ENCODE measurements at places on chromosomes 5 and 9.

DNA sequence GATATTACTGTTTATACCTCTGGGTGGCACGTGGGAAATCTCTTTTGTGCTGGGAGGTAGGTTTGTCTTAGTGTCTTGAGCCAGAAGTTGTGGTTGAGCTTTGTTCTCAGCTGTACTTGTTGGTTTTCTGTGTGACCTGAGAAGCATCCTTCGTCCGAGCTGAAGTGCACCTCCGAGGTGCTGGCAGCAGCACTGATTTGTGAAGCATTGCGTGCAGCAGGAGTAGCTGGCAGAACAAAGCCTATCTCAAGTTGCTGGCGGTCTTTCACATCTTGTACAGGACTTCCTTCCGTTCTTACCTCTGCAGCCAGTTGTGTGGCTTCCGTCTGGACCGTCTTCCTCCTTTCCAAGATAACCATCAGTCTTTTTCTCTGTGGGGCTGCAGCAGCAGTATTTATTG is 4.3 kb downstream of the PRRC2B start:
- no peak for DNase-seq
- no peaks in the 10 kb centered on the region for H3K27me3 ChIP-seq
- peak overlapping the region; percentile 96 for H3K27ac ChIP-seq
- H3K4me3 ChIP-seq = peak overlapping the region; percentile 7

- no peak overlapping the region for H3K27ac ChIP-seq
- no peaks in the 10 kb centered on the region for H3K36me3 ChIP-seq
- DNase-seq = no peak
- no peak overlapping the region for H3K4me3 ChIP-seq
These were observed 388.5 kb downstream of the PSAT1 start for GRCh38 chr9:78685471-78685870.

- no peak for DNase-seq
- H3K27ac ChIP-seq = no peak overlapping the region
- no peak overlapping the region for H3K4me3 ChIP-seq
- H3K36me3 ChIP-seq = no peaks in the 10 kb centered on the region
- no peaks in the 10 kb centered on the region for H3K4me1 ChIP-seq
These were observed 33.1 kb downstream of the RASA1 start for GRCh38 chr5:87300744-87301143.

DNA sequence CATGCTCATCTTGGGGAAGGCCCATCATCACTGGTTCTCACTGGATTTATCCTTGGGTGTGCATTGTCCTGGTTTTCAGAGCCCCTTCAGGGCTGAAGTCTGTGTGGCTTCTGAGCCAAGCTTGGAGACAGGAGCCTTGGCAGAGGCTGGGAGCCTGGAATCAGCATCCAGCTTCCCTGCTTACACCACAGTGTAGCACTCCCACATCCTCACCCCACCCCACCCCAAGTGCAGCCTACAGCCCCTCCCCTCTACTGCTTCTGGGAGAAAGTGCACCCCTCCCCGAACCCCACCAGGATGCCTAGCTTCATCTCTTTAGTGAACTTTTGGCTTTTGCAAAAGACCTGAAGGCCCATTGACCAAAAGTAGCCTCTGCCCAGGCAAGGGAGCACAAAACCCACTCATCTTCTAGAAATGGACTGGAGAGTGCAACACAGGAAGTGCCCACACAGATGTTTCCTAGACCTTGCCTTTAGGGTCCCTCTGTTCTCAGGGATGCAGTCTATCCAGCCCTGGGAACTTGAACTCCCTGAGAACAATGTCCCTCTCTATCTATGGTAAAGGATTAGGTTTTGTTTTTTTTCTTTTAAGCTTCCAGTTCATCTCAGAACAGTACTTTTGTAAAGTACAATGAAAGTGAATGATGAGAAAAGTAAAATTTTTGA is 189.7 kb downstream of the PALM2AKAP2 start:
- H3K4me3 ChIP-seq = no peak overlapping the region
- peaks cover 4% of the 10 kb centered on the region for H3K4me1 ChIP-seq
- H3K27ac ChIP-seq = peak overlapping the region; percentile 32

GRCh38 chr5:3837506-3837905 is 241.9 kb downstream of the IRX1 start:
- H3K4me1 ChIP-seq = no peaks in the 10 kb centered on the region
- no peak overlapping the region for H3K4me3 ChIP-seq
- H3K36me3 ChIP-seq = no peaks in the 10 kb centered on the region
- DNase-seq = no peak

GRCh38 chr5:177373806-177374205 is 10.4 kb upstream of the SLC34A1 start:
- H3K36me3 ChIP-seq = no peaks in the 10 kb centered on the region
- H3K4me1 ChIP-seq = peaks cover 3% of the 10 kb centered on the region
- no peak overlapping the region for H3K4me3 ChIP-seq
- DNase-seq = no peak

DNA sequence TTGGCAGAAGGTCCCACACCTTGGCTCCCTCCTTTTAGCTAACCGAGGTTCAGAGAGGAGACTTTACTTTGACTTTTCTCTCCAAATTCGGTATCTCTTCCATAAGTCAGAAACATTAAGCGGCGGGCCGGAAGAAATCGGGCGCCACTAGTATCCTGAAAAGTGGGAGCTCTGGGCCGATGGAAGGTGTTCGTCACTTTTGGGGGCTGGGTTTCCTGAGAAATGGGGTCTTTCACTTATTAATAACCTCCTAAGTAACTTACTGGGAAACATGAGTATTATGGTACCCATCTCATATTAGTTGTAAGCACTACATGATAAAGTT is 716 bp downstream of the STX17 start:
- H3K4me3 ChIP-seq = peak overlapping the region; percentile 79
- no peaks in the 10 kb centered on the region for H3K27me3 ChIP-seq
- no peak for DNase-seq
- H3K27ac ChIP-seq = peak overlapping the region; percentile 97
- H3K4me1 ChIP-seq = no peaks in the 10 kb centered on the region

DNA sequence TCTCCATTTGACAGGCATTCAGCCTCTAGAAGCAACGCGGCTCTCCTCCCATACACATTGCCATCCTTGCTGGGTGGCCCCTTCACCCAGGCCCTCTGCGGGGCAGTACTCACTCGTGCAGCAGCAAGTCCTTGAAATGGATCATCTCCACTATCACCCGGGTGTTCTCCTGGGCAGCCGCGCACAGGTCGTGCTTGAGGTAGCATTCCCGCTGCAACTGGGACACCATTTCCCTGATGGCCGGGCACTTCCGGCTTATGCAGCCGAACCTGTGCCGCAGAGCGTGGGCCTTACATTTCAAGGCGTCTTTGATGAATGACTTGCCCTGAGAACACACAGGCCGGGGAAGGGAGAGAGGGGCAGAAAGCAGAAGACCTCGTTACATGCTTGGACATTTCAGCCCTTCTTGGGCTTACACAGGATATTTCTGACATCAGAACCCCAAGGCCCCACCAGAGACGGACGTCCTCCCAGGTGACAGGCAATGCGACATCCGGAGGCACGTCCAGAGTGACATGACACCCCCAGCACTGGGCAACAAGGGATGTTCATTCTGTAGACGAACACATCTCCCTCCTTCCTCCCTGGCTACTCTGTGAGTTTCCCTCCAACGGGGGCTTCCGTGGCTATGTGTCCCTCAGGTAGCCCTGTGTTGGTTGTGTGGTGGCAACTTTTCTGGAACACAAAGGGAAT is 5.0 kb downstream of the STC2 start:
- H3K36me3 ChIP-seq = no peaks in the 10 kb centered on the region
- no peaks in the 10 kb centered on the region for H3K4me1 ChIP-seq
- no peaks in the 10 kb centered on the region for H3K27me3 ChIP-seq
- H3K4me3 ChIP-seq = no peak overlapping the region
- no peak for DNase-seq

- no peaks in the 10 kb centered on the region for H3K36me3 ChIP-seq
- no peak for DNase-seq
- no peaks in the 10 kb centered on the region for H3K4me1 ChIP-seq
- no peak overlapping the region for H3K27ac ChIP-seq
These were observed 8.6 kb downstream of the GBGT1 start for GRCh38 chr9:133155156-133155555.

- peaks cover 16% of the 10 kb centered on the region for H3K4me1 ChIP-seq
- DNase-seq = no peak
- no peaks in the 10 kb centered on the region for H3K27me3 ChIP-seq
- H3K27ac ChIP-seq = no peak overlapping the region
These were observed 441.3 kb upstream of the PIK3R1 start for GRCh38 chr5:67774267-67774552.

DNA sequence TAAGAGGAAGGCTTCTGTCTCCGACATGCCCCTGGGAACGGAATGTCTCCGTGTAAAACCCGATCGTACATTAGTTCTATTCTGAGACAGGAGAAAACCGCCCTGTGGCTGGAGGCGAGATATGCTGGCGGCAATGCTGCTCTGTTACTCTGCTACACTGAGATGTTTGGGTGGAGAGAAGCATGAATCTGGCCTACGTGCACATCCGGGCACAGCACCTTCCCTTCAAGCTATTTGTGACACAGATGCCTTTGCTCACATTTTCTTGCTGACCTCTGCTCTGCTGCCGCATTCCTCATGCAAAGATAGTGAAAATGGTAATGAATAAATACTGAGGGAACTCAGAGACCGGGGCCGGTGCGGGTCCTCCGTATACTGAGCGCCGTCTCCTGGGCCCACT is 2.2 kb upstream of the DPP7 start:
- H3K36me3 ChIP-seq = no peaks in the 10 kb centered on the region
- H3K4me1 ChIP-seq = peaks cover 17% of the 10 kb centered on the region
- no peak overlapping the region for H3K4me3 ChIP-seq
- H3K27ac ChIP-seq = no peak overlapping the region
- H3K27me3 ChIP-seq = peaks cover 6% of the 10 kb centered on the region

DNA sequence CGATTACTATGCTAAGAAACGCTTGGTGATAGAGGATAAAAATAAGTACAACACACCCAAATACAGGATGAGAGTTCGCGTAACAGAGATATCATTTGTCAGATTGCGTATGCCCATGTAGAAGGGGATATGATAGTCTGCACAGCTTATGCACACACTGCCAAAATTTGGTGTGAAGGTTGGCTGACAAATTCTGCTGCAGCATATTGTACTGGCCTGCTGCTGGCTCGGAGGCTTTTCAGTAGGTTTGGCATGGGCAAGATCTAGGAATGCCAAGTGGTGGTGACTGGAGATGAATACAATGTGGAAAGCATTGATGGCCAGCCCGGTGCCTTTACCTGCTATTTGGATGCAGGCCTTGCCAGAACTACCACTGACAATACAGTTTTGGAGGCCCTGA is 208.4 kb downstream of the PDZD2 start:
- no peaks in the 10 kb centered on the region for H3K27me3 ChIP-seq
- no peaks in the 10 kb centered on the region for H3K4me1 ChIP-seq
- no peak overlapping the region for H3K4me3 ChIP-seq
- H3K36me3 ChIP-seq = no peaks in the 10 kb centered on the region

DNA sequence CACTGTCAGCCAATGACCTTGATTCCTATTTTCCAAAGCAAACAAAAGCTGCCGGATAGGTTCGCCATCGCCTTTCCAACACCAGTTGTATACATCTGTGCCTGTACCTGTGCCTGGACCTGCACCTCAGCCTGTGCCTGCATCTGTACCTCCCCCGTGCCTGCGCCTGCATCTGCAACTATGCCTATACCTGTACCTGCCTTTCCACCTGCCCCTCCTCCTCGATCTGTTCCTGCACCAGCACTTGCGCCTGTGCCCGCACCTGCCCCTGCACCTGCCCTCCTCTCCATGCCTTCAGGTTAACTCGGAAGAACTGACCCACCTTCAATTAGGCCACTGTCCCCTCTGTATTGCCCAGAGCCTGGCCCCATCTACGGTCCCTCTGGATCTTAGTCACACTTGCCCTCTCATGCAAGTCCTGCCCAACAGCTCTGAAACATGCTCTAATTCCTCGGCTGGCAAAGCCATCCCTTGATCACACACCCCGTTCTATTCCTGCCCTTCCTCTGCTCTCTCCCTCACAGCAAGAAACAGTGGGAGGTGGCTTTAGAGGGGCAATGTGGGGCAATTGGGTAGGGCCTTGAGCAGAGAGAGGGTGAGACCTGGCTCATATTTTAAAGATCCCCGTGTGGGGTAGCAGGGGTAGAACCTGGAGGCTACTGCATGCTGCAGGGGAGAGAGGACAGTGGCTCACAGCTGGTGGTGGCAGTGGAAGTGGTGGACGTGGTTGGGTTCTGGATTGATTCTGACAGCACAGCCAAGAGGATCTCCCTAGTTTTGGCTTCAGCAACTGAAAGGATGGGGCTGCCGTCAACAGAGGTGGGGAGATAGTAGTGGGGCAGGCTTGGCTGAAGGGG is 59.6 kb upstream of the PHYKPL start:
- DNase-seq = no peak
- no peaks in the 10 kb centered on the region for H3K4me1 ChIP-seq
- H3K4me3 ChIP-seq = no peak overlapping the region

- H3K27ac ChIP-seq = no peak overlapping the region
These were observed 160.5 kb downstream of the ENTREP1 start for GRCh38 chr9:69485466-69485865.

DNA sequence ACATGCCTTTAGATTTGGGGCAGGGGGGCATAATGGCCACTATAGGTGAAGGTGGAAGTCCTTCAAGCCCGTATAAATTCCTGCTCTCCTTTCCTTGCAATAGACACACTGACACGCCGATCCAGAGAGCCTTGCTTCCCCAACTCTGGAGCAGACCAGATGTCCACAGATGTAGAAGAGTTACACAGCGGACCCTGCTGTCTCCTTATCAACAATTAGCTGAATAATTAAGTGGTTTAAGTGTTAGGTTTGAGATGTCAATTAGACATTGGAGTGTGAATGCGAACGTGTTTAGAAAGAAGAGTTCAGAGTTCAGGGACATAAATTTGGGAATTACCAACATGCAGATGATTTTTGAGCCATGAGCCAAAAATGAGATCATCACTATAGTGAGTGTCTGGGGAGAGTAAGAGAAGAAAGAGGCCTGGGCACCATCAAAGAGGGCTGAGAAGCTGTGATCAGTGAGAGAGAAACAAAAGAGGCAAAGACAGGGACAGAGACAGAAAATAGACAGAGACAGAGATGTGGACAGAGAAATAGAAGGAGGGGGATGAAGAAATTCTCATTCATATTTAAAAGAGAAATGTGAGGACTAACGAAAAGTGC is 734.4 kb upstream of the ADAMTS16 start:
- no peaks in the 10 kb centered on the region for H3K36me3 ChIP-seq
- H3K27me3 ChIP-seq = no peaks in the 10 kb centered on the region
- no peak overlapping the region for H3K27ac ChIP-seq

DNA sequence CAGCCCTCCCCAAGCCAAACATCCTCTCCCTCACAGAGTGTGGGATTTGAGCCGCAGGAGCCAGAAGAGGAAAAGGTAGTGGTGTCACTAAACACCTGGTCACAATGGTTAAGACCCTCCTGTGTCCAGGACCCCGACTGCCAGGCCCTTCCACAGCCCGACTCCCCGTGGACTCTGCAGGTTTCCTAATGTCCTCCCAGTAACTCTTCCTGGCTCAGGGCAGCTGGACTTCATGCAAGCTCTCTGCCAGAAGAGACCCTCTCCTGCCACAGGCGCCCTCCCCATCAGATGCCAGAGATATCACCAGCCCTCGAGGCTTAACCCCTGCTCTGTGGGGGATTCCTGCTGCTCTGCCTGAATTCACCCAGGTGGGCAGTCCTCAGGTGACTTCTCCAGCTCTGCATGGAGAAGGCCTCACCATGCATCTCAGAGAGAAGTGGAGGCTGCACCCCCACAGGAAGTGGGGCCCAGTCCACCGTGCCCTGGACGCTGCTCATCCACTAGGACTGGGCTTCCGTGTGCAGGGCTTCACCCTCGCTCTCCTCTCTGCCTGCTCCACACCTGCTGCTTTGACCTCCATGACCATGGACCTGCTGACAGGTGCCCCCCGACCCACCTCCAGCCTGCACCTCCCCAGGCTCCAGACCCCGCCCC is 111.2 kb downstream of the ADAMTS2 start:
- H3K36me3 ChIP-seq = no peaks in the 10 kb centered on the region
- H3K4me3 ChIP-seq = no peak overlapping the region
- no peaks in the 10 kb centered on the region for H3K27me3 ChIP-seq
- no peaks in the 10 kb centered on the region for H3K4me1 ChIP-seq
- H3K27ac ChIP-seq = no peak overlapping the region
- DNase-seq = no peak
